ENCODE measurements at places on chromosomes 4 and X.

GRCh38 chrX:70336767-70337166 lies 46.9 kb downstream of the KIF4A start:
- no peak for DNase-seq

- no peak for DNase-seq
Measured at GRCh38 chr4:33425936-33426335, 2705.8 kb downstream of the PCDH7 start.

DNA sequence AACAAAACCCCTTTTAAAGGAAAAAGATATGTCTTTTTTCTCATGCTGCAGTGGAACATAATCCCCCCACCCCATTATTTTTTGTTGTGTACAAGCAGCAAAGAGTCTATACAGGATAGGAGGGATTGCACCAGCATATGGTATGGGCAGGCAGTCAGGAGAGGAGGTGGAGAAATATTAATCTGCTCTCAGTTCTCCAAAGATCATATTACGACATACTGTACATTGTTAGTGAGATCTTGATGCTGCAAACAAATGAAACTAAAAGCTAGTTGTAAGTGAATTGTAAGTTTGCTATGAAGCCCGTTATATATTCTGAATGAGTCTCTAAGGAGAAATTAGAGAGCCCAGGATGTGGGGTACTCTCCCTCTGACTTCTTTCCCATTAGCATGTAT lies 75.3 kb downstream of the RAPGEF2 start:
- no peak for DNase-seq

- DNase-seq = no peak
Measured at GRCh38 chr4:126592088-126592487, 1040.7 kb upstream of the INTU start.

- DNase-seq = no peak
Measured at GRCh38 chrX:100830547-100830946, 10.4 kb downstream of the CSTF2 start.

GRCh38 chr4:20327808-20328207 lies 76.1 kb downstream of the SLIT2 start:
- no peak for DNase-seq

DNA sequence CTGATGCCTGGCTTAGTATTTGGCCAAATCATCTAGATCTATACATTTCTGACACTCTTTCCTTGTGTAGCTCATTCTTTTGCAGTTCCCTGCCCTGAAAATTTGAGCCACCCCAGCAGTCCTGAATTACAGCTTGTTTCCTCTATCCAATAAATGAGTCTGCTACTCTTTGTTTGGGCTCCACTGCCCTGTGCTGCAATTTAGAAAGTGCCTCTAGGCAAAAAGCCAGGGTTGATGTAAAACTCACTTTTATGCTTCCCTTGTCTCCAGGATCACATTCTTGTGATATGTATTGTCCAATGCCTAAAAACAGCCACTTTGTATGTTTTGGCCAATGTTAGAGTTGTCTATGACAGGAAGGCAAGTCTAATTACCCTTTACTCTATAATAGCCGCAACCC lies 101.7 kb upstream of the MAP3K15 start:
- no peak for DNase-seq

DNA sequence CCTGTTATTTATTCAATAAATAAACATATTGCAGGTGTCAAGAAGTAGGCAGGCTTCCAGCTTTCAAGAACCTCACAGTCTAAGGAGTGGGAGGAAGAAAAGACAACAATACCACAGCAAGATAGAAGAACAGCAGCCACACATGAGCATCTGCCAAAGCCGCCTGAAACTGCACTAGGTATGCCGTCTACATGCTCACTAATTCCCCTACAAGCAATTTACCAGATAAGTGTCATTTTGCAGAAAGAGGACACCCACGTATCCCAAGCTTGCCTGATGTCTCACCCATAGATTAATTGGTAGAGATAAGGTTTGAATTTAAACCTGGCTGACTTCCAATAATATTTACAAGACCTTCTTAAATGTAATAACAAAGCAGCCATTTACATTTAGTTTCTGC lies 439.4 kb upstream of the CPEB2 start:
- DNase-seq = no peak

DNA sequence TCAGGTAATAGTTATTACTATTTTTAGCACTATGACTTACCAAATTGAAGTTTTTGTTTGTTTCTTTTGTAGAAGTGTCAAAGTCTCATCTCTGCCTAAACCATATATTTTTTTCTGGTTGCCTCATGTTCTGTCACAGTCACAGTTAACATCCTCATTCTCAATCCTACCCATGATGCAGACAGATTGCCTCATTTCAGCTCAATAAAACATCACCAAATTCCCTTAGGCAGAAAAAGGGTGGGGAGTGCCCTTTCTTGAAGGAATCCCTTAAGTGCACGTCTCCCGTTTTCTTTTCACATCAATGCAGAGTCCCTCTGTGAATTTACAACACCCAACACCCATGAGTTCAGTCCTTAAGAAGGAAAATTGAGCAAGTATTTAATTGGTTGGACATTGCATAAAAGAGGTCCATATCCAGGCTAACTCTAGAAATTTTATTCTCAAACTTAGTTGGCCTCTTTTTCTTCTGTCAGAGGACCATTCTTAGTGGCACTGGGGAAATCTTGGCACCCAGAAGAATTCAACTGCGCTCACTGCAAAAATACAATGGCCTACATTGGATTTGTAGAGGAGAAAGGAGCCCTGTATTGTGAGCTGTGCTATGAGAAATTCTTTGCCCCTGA lies 103.7 kb upstream of the BMPR1B start:
- no peak for DNase-seq

GRCh38 chr4:61638591-61638990 lies 438.5 kb downstream of the ADGRL3 start:
- no peak for DNase-seq

DNA sequence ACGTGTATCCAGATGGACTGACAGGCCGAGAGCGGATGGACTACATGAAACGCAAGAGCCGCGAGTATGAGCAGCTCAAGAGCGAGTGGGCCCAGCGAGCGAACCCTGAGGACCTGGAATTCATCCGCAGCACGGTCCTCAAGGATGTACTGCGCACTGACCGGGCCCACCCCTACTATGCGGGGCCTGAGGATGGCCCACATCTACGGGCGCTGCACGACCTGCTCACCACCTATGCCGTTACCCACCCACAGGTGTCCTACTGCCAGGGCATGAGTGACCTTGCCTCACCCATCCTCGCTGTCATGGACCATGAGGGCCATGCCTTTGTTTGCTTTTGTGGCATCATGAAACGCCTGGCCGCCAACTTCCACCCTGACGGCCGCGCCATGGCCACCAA lies 14.6 kb upstream of the RBM3 start:
- no peak for DNase-seq

DNA sequence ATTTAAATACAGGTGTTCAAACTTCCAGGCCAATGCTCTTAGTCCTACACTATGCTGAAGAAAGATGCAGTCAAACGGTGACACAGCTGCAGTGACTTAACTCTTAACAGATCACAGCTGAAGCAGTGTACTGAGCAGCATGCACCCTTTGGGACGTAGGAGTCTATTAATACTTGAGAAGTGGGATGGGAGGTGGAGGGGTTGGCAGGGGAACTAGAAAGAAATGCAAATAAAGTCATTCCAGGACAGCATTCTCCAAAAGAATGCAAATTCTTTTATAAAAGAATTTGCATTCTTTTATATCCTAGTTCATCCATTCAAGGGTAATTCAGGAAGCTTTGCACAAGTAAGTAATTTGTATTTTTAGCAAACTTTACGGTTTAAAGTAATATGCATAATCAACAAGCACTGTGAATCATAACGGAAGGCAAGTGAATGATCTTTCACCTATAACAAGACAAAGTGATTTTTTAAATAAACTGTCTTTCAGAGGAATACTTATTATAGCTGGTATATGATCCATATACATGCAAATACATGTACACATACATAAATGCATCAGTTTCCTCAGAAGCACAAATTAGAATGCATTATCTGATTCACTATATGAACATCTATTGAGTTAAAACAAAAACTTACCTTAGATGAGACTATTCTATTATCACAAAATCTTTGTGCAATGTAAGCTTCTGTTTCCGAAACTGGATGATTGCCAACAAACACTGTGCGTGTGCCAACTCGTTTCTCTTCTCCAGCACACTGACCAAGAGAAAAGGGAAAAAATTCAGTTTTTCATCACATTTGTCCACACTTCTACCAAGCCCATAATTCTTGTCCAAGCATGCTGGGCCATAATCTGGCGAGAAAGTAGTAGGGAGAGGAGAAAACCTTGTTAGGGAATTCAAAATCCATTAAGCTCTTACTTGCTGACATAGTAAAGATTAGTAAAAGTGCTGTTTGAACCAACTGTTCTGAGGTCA lies 106.5 kb downstream of the ATP11C start:
- no peak for DNase-seq

GRCh38 chr4:48963042-48963679 lies 22.9 kb upstream of the CWH43 start:
- DNase-seq = peak; percentile 78

DNA sequence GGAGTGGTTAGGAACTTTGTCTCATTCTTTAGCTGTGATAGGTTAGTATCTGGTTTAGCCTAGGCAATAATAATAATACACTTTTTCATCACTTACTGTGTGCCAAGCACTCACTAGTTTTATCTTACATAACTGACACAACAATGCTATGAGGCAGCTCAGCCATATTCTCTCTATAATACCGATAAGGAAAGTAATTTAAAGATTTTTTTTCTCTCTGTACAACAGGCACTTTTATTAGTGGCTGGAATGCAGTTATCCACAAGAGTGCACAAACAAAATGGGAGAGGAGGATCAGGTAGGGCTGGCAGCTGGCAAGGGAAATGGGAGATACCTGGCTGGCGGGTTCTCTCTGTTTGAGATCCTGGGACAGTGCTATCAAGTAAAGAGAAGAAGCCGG lies 7.6 kb downstream of the RELL1 start:
- DNase-seq = no peak

All from stimulated activated naive CD8-positive, alpha-beta T cell treated with anti-CD3 and anti-CD28 coated beads, Interleukin-15, Interleukin-2, amounts not matched to agents 100 U/mL and 50 U/mL, for 24 hours (primary cell).